ENCODE measurements at places on chromosomes 11 and 22.
A peak's percentile ranks its signal among the peaks of the same experiment; 100 is the strongest.

- no peak for DNase-seq
These were observed 160.5 kb downstream of the DDX10 start for GRCh38 chr11:108825381-108825780.

- no peak for DNase-seq
These were observed 3.9 kb downstream of the DBX1 start for GRCh38 chr11:20156280-20156875.

GRCh38 chr22:17064498-17065100 is 20.2 kb upstream of the IL17RA start:
- peak; percentile 63 for DNase-seq

- DNase-seq: no peak
These were observed 136.6 kb upstream of the NAV2 start for GRCh38 chr11:19576054-19576453.

- DNase-seq: no peak
These were observed 14.0 kb downstream of the RAB36 start for GRCh38 chr22:23159291-23159630.

GRCh38 chr11:72833811-72834493 is 19.7 kb downstream of the ATG16L2 start:
- DNase-seq: no peak

DNA sequence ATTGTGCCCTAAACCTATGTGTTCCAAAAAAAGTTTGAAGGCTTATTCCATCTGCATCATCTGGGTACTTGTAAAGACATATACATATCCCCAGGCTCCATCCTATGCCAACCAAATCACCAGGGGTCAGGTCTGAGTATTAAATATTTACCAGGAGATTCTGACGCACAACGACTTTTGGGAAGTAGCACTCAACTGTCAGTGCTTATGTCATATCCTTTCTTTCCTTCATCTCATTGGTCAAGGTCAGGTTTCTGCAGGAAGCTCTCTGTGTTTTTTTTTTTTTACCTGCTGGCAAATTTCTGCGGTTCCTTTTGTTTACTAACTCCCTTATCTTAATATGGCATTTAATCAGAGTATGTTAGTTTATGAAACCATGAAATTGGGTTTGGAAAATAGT is 22.5 kb upstream of the CYP2R1 start:
- no peak for DNase-seq

Data from cardiac muscle cell (in vitro differentiated cells and primary cell).